ENCODE measurements at places on chromosomes 2 and 18.

DNA sequence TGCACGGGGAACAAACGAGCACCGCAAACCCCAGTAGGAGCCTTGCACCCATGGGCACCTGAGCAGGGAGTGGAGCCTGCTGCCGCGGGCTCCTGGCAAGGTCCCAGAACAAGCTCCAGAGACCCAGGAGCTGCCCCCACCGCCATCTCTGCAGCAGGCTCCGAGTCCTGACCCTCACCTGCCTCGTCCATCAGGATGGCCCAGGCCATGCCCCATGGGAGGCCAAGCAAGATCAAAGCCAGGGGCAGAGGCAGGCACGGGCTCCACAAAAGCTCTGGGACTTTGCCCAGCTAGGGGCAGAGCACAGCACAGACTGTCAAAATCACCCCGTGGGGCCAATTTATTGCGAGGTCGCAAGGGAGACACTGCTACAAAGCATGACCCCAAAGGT, 43.6 kb downstream of the GPC1 start:
- no peak for DNase-seq

DNA sequence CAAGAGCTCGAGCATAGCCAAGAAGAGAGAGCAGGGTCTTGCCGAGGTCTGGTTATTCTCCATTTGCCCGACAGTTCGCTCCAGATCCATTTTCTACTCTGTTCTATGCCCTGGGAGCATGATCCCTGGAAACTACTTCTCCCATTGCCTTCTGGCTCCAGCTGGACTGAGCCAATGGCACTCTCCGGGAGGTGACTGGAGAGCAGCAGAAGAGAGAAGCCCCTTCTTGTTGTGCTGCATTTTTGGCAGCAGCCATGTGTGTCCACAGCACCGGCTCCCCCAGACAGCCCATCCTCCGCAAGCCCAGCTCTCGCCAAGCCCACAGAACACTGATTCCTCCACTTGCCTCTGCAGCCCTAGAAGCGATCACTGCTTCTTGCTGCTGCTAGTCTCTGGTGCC, 345.5 kb downstream of the TNS1 start:
- DNase-seq = no peak

DNA sequence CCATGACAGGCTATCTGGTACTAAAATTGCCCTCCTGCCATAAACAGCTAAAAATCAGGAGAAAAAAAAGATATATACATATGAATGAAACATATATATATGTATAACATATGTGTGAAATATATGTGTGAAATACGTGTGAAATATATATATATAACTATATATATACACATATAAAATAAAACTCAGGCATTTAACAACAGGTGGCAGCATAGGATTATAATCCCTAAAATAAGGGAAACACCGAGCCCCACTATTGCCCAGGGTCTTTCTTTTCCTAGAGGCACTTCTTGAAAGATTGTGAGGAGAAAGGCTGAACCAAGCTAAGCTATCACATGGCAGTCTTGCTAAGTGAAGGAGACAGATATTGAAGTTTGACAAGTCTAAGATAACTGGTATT, 65.9 kb upstream of the CYTIP start:
- DNase-seq = no peak

GRCh38 chr2:239400596-239401066, at the start of gene HDAC4:
HDAC4 (minus strand) TSS chr2:239401020; CDS start chr2:239352699, 48,321 bp downstream.
- DNase-seq = no peak

GRCh38 chr2:59804732-59805131, 748.7 kb downstream of the BCL11A start:
- DNase-seq = no peak

- DNase-seq = no peak
Measured at GRCh38 chr18:26562568-26562967, 14.2 kb upstream of the KCTD1 start.

DNA sequence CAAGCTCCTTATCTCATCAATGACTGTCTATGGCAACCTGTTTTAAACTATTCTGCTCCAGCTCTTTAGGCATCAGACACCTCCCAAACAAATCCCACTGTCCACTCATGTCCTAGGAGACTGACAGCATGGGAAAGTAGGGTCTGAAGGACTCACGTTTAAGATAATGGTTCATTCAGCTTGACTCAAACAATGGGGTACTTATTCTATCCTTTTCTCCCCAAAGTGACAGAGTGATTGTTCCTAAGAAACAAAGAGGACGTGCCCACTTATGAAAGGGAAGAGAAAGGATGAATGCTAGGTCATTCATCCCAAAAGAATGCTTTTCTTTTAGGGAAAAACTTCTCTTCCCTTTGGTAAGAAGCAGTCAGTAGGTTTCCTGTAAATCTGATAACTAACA, 41.9 kb downstream of the ALK start:
- DNase-seq = no peak

- no peak for DNase-seq
Measured at GRCh38 chr2:39380525-39381150, 56.4 kb downstream of the MAP4K3 start.

GRCh38 chr2:217919781-217920351, 82.9 kb downstream of the TNS1 start:
- no peak for DNase-seq

GRCh38 chr2:170305711-170306110, 127.8 kb downstream of the MYO3B start:
- DNase-seq = no peak

DNA sequence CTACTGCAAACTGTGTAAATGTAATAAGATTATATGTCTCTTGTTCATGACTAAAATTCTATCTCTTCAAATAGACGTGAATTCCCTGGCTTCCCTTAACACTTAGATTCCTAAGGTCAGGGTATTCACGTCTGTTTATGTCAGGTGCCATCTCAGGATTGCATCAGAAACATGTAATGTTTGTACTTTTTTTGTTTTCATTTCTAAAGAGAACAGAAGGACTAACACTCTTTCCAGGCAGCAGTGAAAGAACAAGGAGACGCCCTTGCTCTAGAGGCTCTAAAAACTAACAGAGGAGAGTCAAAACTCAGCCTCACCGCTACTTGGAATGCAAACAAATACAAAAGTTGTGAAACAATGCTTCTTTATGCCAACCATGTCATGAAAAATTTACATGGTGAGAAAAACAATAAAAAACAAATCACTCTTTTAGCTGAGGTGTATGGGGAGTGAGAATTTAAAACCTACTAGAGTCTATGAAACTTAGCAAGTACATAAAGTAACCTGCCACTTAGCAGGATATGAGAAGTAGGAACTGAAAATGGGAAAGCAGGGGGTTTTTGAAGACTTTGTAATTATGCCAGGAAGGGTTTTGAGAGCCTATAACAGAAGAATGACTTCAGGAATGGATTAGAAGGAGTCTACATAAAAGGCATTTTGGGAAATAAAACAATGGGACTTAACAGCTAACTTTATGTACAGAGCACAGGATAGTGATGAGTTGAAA, 522.7 kb downstream of the THSD7B start:
- DNase-seq = no peak

DNA sequence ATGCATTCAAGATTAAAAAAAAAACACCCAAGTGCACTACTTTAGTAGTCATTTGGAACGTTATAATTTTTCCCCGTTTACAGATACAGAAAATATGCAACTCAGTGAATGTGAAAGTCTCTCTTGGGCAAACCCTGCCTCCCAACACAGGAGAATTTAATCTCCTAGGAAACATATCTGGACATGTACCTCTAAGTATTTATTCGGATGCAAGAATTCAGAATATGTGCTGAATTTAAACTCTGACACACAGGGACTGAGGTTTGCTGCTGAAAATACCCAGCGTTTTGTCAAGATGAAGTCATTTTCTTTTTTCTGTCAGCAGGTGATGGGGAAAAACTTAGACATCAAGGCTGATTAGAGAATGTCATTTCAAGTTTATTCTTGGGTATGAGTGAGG, 105.4 kb downstream of the ACKR3 start:
- DNase-seq = no peak

DNA sequence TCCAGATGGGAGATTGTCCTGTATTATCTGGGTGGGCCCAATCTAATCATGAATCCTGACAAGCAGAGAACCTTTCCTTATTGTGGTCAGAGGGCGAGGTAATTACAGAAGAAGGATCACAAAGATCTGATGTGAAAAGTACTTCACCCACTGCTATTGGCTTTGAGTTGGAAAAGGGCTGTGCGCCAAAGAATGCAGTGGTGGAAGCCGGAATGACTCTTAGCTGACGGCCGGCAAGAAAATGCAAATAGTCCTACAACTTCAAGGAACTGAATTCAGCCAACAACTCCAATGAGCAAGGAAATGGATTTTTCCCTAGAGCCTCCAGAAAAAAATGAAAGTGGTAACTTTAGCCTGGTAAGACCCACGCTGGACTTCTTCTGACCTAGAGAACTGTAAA, 67.3 kb downstream of the CTNNA2 start:
- no peak for DNase-seq

DNA sequence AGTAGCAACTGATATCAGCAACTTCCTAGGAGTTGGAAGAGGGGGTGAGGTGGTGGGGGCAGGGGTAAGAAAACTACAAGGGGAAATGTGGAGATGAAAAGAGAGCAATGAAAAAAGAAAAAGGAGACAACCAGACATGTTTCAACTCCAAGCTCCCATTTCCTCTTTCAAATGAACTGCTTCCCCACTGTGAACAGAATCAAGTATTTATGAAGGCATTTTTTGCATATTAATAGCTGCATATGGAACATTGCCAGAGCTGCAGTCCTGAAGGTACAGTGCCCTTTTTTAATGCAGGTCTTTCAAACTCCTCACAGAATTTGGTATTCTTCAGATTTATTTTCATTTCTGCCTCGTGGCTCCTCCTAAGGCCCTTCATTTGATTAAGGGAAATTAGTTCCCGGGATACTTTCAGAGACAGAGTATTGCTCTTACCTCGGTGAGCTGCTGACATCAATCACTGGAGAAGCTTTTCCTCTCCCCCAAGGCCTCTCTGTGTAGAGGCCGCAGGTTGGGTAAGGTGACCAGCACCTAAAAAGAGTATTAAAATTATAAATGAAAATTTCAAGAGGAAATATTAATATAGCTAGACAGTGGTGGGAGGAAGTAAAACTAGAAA, 68.4 kb downstream of the KIAA2012 start:
- DNase-seq = no peak

DNA sequence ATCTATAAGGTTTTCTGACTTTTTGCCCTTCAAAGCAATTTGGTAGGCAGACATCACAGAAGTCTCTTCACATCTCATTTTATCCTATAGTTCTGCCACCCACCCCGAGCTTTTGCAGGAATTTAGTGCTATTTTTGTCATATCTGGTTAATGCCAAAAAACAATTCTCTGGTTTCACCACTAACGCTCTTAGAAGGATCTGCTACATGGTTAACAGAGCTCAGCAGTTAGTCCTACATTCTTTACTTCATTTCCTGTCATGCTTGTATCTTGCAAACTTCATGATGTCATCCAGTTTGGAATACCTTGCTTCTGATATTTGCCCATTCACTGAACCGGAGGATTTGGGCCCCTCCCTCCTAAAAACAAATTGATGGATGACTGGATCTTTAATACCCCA, 116.8 kb upstream of the SERPINE2 start:
- DNase-seq = no peak

- DNase-seq = no peak
Measured at GRCh38 chr2:151161821-151162551, 99.7 kb downstream of the RBM43 start.

DNA sequence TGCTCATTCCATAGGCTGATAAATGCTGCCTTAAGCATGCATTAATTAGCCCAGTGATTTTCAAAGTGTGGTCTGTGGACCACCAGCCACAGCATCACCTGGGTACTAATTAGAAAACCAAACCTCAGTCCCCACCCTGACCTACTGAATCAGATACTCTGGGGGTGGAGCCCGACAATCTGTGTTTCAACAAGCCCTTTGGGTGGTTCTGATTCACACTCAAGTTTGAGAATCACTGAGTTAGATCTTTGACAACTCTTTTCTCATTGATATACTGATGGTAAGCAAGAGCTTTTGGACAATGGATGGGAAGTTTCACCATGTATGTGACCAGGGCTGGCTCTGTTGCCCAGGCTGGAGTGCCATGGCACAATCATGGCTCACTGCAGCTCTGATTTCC, 95.9 kb downstream of the ZCCHC2 start:
- DNase-seq = no peak

DNA sequence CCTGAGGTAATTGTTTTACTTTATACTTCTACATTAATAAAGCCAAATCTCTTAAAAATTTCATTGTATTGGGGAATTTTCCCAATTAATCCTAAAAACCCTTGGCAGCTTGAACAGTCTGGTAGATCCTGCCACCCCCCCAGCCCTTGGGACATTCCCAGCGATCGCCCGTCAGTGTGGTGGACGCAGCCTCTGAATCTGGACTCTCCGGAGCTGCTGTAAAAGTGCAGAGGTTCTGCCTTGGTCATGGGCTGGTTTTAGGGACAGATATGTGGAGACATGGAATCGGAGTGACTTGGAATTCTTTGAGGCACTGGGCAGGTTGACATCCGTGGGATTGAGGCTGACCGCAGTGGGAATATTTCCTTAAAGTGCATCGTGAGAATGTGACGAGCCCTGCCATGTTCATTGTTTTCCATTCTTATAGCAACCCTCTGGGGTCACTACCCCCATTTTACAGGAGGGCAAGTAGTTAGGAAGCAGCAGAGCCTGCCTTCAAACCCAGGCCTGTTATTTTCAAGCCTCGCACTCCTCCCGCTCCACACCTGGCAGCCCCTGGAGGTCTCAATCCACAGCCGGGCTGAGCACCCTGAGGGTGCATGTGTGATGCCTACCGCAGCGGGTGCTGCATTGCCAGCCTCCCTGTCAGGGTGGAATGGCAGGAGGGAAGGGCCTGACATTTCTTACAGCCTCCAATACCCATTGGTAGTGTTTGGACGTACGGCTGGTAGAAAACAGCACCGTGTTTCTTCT, 6.5 kb downstream of the EMILIN2 start:
- no peak for DNase-seq

GRCh38 chr2:201820383-201821007, 14.2 kb downstream of the CDK15 start:
- no peak for DNase-seq

DNA sequence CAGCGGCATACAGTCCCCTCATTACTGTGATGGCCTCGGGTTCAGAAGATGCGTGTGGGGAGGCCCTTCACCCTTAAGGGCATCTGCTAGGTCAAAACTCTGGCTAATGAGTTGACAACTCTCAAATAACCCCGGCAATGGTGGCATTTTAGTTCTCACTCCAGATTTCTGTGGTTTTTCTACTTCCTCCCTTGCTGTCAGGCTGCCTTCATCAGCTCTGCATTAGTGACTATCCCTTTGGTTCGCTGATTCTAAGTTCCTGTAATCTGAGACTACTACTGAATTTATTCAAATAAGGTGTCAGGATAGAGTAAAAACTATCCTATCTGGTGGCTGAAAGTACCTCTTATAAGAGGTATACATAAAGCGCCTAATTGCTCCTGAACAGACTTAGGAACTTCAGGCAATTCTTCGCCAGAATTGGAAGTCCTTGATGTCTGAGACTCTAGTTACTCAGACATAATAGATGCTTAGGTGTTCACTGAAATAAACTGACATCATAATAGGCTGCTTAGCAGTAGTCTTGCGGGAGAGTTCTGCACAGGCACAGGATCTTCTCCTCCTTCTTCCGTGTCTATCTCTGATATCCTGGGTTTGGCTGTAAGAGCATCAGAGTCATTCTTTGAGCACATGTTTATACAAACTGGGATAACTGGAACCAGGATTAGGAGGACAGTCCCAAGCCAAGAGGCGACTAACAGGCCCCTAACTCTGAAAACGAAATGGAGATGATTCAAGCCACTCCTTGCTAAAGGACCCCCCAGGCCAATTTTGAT, 194.5 kb downstream of the DNER start:
- DNase-seq = no peak

Measured in left renal pelvis (tissue), 4 donors.